Stimulated activated CD4-positive, alpha-beta T cell treated with anti-CD3 and anti-CD28 coated beads, Interleukin-1b, Interleukin-23, amount 100 ng/mL, for 4 hours (primary cell): ENCODE measurements at places on chromosomes 7 and 10.

GRCh38 chr10:96495544-96495943 is 18.2 kb downstream of the TLL2 start:
- no peak for DNase-seq

DNA sequence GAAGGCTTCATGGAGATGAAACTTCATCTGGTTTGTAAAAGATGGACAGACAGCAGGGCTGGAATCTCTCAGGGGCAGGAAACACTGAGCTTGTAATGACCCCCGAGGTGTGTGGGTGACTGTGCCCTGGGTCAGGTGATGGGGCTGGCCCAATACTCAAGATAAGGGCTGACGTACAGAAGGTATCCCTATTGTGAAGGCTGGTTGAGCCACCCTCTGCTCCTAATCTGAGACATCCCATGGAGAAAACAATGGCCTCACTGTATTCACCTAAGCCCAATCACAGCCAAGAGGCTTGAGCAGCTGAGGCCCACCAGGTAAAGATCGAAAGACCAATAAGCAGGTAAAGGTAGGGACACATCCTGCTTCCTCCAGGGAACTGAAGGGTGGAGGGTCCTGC is 34.8 kb upstream of the NUB1 start:
- no peak for DNase-seq

DNA sequence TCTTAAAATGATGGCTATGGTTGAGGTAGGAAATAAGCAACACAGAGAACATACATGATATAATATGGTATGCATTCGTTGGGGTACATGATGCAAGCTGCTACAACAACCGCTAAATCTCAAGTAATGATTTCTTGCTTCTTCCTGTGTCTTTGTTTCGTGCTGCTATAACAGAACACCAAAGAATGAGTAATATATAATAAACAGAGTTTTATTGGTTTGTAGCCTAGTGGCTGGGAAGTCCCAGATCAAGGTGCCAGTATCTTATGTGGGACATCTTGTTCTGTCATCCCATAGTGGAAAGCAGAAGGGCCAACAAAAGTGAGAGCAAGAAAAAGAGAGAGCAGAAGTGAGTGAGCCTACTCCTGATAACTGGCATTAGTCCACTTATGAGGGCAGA is 689.7 kb downstream of the SUGCT start:
- no peak for DNase-seq

- no peak for DNase-seq
These were observed 28.9 kb downstream of the OAT start for GRCh38 chr10:124389613-124390361.

GRCh38 chr7:134209322-134210015 is 82.3 kb downstream of the LRGUK start:
- no peak for DNase-seq

DNA sequence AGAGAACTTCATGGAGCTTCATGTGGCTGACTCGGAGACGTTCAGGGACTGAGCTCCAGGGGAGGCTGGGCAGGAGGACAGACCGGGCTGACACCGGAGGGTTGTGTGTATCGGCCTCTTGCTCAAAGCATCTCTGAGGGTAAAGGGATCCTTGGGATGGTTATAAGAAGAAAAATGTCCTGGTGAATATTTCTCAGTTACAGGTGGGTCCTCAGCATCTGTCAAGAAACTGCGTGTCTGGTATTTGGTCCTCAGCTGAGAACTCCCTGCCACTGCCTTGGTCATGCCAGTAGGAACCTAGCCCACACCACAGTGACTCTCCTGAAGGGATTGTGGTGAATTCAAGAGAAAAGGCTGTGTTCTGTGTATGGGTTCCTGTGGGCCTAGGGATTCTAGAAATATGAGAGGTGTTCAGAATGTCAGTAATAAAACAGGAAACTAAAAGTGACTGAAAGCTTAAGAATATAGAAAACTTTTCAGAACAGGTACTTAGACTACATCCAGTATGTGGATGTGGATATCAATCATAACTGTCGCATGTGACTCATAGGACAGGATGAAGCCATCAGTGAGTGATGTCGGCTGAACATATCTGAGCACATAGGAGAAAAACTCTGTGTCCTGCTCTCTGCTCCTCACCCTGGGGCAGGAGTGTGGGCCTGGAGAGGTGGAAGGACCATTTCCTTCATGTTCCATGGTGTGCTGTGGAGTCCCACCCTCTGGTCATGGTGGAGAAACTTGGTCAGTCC is 28.4 kb downstream of the MBL2 start:
- DNase-seq, result no peak

DNA sequence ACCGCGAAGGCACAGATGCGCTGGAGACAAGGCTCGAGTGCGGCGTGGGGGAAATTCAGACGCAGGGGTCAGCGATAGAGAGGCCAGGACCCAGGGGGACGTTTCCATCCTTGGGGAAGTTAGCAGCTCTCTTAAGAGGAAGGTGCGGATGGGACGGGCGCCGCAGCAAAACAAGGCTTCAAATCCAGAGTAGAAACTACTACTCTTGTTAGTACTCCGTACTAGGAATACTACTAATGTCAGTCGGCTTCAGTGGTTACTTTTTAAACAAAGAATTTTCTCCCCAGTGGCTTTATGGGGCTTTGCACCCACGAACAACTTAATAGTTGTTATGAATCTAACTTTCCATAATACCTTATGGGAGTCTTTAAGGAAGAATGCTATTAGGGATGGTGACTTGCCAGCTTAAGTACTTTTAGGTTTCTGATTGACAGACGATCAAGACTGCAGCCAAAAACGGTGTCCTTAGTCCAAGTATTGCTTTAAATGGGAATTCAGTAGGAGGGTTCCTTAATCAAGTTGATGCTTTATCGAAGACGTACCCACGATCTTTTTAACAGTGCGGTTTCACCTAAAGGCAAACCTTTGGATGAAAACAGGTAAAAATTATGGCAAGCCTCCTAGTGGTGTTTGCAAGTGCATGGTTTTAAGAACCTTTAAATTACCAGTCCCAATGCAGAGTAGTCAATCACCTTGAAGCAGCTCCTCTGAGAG is 812 bp upstream of the IDE start:
- DNase-seq, result no peak

DNA sequence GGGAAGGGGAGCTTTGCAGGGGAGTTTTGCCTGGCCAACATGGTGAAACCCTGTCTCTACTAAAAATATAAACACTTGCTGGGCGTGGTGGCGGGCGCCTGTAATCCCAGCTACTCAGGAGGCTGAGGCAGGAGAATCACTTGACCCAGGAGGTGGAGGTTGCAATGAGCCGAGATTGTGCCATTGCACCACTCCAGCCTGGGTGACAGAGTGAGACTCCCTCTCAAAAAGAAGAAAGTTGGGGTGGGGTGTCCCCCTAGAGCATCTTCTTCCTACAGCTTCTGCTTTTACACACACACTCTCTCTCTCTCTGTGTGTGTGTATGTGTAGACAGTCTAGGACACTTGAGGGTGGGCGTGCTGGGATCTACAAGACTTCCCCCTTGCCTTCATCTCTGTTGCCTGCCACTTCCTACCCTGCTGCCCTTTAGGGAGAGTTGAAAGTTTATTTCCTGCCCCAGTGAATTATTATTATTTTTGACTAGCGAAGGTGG is 21.7 kb downstream of the PLAU start:
- no peak for DNase-seq

- no peak for DNase-seq
These were observed 49.5 kb downstream of the PRR15 start for GRCh38 chr7:29613100-29613499.

DNA sequence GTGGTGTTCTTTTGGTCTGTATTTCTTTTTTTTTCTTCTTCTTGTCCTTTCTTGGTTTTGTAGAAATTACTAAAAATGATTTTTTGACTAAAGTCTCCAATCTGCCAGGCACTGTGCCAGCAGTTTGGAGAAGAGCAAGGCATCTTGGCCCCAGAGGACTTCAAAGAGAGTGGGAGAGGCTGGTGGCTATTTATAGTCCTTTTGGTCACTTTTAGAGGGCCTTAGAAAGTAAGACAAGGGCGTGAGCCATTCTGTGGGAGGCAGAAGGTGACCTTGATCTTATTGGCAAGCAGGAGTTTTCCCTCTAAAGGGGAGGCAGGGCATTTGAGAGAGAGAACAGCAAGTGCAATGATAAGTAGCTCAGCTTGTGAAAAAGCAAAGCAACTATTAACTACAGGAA is 211.9 kb downstream of the GALNT17 start:
- DNase-seq, result no peak

GRCh38 chr7:24653316-24654085 is 80.2 kb downstream of the PALS2 start:
- DNase-seq, result no peak

- DNase-seq, result no peak
These were observed 42.1 kb downstream of the NEURL1 start for GRCh38 chr10:103535595-103535994.

DNA sequence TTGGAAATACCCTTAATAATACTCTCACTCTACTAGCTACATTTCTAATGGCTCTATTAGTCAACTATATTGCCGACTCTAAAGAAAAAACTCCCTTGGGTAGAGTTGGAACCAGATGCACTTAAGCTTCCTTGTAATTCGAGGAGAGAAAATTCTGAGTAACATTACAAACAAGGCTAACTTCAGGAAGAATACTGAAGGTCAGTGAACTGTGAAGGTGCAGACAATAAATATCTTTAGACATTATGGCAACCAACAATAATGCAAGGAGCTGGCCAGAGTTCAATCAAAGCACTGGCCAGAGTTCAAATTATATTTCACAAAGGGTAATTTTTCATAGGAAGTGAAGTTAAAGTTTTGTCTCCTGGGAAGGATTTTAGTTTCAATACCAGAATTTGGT is 40.7 kb upstream of the MRLN start:
- DNase-seq, result no peak

GRCh38 chr7:21947946-21948345 is 2.2 kb upstream of the CDCA7L start:
- DNase-seq, result no peak

GRCh38 chr10:126935263-126935946 is 30.2 kb downstream of the DOCK1 start:
- DNase-seq, result no peak

DNA sequence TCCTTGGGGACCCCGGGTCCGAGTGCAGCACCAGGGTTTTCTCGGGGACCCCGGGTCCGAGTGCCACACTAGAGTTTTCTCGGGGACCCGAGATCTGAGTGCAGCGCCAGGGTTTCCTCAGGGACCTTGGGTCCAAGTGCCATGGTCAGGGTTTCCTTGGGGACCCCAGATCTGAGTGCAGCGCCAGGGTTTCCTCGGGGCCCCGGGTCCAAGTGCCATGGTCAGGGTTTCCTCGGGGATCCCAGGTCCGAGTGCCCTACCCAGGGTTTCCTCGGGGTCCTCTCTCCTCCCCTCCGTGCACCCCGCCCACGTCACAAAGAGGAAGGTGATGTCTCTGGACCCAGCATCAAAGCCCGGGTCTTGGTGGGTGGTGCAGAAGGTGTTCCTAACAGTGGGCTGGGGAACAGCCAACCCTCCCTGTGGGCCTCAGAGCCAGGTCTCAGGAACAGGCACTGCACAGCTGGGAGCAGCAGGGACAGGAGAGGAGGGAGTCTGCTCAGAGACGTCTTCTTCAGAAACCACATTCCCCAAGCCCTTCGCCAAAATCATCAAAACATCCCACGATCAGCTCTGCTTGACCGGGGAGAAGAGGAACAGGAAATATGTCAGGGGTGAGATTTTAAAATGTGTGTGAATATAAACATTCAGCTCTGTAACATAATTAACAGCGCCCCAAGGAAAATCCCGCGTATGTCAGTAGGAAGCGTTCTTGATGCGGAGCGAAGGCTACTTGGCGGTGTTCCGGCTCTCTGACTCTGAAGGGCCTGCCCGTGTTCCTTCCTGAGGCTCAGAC is 540.7 kb downstream of the DNAJB6 start:
- DNase-seq, result no peak

DNA sequence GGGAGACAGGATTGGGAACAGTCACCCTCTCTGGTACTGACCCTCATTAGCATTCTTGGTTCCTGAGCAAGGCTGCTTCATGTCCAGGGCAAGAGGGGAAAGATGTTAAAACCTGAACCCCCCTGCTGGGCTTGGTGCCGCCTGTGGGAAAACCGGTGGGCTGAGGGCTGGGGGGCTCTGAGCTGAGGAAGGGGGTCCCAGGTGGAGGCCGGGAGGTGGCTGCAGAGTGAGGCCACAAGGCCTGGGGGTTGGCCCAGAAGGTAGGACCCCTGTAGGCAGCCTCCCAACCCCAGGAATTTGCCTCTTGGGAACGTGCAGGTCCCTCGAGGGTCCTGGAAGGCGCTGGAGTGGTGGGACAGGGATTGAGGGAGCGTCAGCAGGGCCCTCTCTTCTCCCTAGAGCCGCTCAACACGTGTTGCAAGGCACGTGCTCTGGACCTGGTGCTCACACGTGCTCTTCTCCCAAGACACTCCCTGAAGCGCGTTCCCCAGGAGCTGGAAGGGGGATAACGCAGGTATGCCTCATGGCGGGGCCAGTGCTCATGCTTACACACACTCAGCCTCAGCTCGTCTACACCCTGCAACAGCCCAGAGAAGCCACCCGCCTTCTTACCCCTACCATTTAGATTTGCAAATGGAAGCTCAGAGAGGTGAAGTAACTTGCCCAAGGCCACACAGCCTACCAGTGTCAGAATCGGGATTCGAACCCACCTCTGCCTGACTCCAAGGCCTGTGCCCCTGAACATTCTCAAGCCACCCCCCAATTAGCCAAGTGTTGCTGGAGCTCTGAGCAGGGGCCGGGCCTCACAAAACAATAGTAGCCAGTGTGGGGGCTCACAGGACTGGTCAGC is 64.4 kb downstream of the LHPP start:
- no peak for DNase-seq

GRCh38 chr7:50717181-50717580 is 65.5 kb downstream of the GRB10 start:
- DNase-seq, result no peak

- no peak for DNase-seq
These were observed 15.9 kb downstream of the VPS41 start for GRCh38 chr7:38893061-38893460.

- DNase-seq, result no peak
These were observed 12.4 kb upstream of the SEMA3A start for GRCh38 chr7:84207025-84207424.

DNA sequence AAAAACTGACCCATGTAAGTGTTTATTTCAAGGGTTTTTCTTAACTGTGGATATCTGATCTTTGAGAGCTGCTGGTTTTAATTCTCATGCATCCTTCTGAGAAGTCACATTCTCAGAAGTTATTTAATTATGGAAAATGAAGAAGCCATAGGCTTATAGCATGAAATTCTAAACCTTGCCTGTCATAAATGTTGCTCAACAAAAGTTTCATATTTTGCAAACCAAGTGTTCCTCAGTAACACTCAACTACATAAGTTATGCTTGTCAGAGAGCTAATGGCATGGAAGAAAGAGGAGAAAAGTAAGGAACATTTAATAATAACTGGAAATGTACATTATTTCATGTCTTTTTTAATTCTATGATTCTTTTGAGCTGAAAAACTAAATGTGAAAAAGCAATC is 78.6 kb upstream of the MPP7 start:
- DNase-seq, result no peak

- no peak for DNase-seq
These were observed 74.4 kb downstream of the RAB11FIP2 start for GRCh38 chr10:117972168-117972837.
